ENCODE measurements at places on chromosomes 6 and 20.

GRCh38 chr6:132813173-132813856 lies 1.1 kb upstream of the RPS12 start:
- peak; percentile 14 for DNase-seq

DNA sequence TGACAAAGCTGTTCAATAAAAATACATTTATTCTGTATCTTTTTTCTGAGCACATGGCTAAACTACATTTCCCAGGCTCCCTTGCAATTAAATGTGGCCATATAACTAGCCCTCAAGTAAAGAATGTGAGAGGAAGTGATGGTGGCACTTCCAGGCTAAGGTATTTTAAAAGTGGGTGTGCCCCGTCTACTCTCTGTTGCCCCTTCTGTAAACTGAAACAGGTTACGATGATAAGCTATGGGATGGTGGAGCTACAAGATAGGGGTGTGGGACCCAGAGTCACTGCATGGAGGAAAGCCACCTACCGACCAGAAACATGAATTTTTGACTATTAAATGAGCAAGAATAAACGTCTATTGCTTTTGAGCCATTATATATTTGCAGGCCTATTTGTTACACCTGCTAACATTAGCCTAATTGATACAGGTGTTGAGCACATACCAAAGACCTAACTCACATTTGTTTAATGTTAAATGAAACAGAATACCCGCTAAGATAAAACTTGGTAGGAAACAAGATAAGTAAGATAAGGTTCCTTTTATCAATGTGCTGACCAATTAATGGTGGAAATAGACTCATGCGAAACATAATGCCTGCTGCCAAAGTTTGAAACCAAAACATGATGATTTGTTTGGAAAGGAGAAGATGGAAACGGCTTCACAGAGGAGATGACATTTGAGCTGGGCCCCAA lies 3.1 kb downstream of the FYN start:
- DNase-seq: no peak

- no peak for DNase-seq
Measured at GRCh38 chr6:95767897-95768463, 190.6 kb downstream of the MANEA start.

GRCh38 chr6:37507690-37508421 lies 8.2 kb upstream of the CCDC167 start:
- DNase-seq: no peak

- no peak for DNase-seq
Measured at GRCh38 chr6:125728739-125729138, 20.7 kb upstream of the HEY2 start.

GRCh38 chr20:58344741-58345140 lies 35.2 kb downstream of the RAB22A start:
- no peak for DNase-seq

- no peak for DNase-seq
Measured at GRCh38 chr6:3139090-3139903, 18.0 kb downstream of the TUBB2A start.

GRCh38 chr6:90370493-90370959 lies 73.9 kb upstream of the BACH2 start:
- DNase-seq: no peak

GRCh38 chr20:45082468-45082867 lies 18.5 kb downstream of the KCNS1 start:
- DNase-seq: no peak

GRCh38 chr6:499617-500016 lies 108.1 kb downstream of the IRF4 start:
- no peak for DNase-seq

DNA sequence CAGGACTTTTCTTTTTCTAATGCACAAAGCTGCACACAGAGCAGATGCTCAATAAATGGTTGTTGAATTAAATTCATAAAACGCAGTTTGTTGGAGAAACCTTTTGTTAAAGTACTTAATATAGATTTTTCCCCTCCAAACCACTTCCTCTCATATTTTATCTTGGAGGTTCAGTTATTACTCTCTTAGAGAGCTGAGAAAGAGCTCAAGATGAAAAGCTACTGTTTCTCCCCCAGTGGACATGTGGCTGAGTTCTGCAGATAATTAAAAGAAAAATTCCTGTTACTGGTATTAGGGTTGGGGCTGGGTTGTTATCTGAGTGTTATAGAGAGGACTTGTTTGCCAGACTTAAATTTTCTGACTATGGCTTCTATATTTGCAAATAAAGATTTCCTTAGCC lies 294.0 kb downstream of the TBC1D7 start:
- DNase-seq: no peak

DNA sequence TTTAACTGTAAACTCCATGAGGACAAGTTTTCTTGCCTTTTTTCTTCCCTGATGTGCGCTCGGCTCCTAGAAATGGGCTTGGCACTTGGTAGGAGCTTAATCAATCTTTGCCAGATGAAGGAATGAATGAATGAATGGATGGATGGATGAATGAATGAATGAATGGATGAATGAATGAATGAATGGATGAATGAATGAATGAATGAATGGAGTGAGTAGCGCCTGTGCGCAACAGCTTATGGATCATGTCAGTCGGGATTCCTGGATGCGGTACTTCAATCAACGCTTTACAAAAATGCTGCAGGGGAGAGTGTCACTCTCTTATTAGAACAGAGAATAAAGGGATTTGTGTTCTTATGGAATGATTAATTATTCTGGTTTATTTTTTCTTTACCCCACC lies 267.3 kb downstream of the TFAP2C start:
- no peak for DNase-seq

DNA sequence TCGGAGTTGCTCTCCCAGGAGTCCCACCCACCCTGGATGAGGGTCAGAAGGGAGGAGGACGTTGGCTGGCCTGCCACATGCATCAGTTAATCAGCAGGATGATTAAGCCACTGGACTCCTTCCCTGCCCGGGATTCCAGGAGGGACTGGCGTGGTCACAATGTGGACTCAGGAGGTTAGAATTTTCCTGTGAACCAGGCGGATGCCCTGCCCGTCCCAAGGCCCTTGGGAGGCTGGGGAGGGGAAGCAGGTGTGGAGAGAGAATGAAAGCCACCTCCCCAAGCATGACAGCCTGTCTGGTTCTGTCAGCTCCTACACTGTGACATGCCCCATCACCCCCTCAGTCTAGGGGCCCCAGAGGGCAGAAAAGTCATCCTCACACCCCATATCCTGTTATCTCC lies 11.6 kb upstream of the ITPR3 start:
- no peak for DNase-seq

DNA sequence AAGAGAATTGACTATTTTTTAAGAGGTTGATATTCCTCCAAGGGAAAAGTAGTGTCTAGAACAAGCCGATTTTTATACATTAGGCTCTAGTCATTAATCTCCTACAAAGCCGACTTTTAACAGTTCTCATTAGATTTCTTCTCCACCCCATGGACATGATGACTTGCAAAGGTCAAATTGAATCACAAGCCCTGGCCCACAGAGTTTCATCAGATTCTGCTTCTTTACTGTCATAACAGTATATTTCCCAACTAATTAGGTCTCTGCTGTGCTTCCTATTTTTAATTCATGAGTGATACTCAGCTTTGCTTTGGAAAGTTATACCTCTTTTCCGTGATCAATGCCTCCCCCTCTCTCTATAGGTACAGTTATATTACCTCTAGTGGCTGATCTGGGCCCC lies 90.6 kb upstream of the ADGRB3 start:
- no peak for DNase-seq

DNA sequence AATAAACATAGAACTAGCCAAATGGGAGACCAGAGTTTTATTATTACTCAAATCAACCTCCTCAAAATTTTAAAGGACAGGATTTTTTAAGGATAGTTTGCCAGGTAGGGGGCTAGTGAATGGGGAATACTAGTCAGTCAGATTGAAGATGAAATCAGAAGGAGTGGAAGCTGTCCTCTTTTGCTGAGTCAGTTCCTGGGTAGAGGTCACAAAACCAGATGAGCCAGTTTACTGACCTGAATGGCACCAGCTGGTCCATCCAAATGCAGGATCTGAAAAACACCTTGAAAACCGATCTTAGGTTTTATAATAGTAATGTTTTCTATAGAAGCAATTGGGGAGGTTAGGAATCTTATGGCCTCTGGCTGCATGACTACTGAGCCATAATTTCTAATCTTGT lies 558.2 kb downstream of the PKHD1 start:
- DNase-seq: no peak

GRCh38 chr6:7154341-7155139 lies 46.8 kb downstream of the RREB1 start:
- peak; percentile 5 for DNase-seq

DNA sequence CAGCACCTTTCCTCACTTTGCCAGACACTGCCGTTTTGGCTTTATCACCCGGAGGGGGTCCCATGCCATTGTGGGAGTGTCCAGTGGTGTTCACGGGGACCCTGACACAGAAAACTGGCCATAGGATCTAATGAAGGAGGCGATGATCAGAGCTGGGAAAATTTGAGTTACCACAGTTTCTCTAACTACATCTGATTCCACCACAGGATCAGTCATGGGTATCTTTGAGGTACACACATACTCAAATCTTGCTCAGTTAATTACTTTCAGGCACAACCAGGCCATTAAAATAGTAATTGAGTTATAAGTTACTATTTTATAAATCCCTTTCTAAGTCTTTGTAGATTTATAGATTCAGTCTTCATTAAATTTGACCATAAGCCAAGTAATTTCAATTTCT lies 215.1 kb downstream of the PRL start:
- no peak for DNase-seq

DNA sequence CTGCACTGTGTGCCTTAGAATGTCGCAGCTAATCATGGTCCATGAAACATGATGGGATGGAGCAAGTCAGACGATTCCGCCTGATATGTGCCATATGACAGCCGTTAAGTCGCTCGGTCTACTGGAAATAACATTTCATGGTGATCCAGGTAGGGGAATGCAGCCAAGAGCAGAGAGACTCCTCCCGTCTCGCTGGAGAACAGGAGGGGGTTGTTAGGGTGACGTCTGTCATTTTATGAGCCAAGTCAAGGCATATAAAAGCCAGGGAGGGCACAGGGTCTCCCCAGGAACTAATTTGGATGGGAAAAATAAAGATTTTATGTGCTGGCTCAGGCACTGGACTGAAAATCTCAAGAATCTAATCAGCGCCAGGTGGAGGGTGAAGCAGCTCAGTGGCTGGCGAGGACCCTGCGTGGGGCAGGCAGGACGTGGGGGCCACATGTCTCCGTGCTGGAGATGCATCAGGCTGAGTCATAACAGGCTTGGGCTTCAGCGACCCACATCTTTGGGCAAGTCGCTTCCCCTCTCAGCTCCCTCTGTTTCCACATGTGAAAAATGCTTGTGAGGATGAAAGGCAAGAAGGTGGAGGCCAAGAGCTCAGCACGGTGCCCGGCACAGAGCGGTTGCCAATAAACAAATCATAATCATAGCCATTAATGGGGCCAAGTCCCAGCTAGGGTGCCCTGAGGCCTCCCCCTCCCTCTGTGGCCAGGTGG lies 234.6 kb downstream of the ANKRD60 start:
- no peak for DNase-seq

DNA sequence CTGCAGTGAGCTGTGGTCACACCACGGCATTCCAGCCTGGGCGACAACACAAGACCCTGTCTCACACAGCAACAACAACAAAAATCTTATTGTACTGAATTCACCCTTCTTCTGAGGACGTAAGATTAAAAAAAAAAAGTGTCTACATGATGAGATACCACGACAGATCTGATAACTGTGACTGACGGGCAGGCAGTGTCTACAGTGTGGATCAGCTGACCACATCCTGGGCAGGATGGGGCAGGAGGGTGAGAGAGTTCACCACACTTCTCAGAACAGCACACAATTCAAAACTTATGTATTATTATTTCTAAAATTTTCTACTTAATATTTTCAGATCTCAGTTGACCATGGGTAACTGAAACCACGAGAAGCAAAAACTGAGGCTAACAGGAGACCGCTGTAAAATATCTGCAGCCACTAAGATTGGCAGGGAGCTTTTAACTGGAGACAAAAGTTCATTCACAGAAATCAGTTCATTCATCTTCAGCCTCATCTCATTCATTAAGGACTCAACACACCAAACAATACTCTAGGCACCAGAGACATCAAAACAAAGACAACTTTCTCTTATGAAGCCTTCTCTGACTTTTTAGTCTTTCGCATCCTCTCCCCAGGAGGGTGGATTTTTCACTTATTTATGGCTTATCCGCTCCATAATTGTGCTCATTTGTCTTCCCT lies 15.7 kb upstream of the NHSL1 start:
- DNase-seq: no peak

- no peak for DNase-seq
Measured at GRCh38 chr20:3686867-3687321, 5.1 kb upstream of the ADAM33 start.

DNA sequence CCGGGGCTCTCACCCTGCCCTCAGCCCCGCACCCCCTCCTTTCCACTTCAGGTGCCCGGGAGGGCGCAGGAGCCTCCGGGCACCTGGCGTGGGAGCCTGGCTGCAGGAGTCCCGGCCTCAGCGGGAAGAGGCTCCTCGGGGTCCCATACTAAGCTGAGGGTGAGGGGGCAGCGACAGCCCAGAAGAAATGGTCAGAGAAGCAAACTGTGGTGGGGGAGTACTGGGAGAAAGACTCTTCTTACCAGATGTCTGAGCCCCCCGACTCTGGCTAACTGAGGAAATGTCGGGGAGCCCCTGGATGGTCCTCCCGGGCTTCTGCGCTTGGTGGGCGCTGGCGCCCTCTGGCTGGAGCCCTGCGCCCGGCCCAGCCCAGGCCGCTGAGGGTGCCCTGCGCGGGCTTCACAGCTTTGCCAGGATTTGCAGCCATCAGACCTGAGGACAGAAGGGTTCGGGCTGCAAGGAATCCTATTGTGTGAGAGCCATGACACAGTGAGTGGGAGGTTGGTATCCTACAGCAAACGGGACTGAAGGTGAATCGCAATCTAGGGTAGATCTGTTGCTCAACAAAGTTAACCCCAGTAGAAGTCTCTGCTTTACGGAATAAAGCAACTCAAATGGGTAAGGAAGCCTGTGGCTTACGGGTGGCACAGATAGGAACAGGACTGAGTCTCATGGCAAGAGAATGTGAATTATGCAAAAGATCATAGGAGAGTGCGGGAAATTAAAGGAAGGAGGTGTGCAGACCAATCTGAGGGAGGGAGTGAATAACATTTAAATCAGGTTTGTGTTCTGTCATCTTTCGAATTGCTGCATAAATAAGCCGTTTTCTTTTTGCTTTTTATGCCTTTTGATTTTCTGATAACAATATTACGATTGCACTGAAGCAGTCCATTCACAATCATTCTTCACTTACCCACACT lies 639 bp upstream of the RCAN2 start:
- peak; percentile 71 for DNase-seq

- peak; percentile 56 for DNase-seq
Measured at GRCh38 chr6:161736326-161736725, 462.5 kb upstream of the AGPAT4 start.

DNA sequence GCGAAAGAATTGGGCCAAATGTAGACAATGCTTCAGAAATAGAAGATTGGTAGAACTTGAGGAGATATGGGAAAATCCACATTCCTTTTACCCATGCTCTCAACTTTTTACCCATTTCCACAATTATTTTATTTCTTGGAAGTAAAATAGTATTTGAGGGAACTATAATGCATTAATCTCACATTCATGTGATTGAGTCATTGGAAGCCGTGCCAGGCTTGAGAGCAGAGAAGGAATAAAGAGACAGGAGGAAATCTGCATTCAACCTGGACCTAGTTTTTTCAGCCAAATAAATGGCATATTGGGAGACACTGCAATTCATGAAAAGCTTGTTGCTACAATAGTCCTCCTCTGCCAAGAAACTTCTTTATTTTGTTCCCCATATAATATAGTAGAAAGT lies 2.8 kb upstream of the NUP153 start:
- DNase-seq: no peak

All from WERI-Rb-1 (cell line).